NCI-H1092 (cell line): ENCODE measurements at places on chromosomes 16 and 17.

- DNase-seq: no peak
Observed at GRCh38 chr17:78170692-78171590, 2.6 kb downstream of the SYNGR2 start.

DNA sequence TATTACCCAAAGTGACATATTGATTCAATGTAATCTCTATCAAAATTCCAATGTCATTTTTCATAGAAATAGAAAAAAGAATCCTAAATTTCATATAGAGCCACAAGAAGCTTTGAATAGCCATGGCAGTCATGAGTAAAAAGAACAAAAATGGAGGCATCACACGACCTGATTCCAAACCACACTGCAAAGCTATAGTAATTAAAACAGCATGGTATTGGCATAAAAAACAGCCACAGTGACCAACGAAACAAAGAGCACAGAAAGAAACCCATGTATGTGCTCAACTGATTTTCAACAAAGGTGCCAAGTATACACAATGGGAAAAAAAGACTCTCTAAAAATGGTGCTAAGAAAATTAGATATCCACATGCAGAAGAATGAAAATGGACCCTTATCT lies 101.5 kb downstream of the BRIP1 start:
- DNase-seq: no peak

DNA sequence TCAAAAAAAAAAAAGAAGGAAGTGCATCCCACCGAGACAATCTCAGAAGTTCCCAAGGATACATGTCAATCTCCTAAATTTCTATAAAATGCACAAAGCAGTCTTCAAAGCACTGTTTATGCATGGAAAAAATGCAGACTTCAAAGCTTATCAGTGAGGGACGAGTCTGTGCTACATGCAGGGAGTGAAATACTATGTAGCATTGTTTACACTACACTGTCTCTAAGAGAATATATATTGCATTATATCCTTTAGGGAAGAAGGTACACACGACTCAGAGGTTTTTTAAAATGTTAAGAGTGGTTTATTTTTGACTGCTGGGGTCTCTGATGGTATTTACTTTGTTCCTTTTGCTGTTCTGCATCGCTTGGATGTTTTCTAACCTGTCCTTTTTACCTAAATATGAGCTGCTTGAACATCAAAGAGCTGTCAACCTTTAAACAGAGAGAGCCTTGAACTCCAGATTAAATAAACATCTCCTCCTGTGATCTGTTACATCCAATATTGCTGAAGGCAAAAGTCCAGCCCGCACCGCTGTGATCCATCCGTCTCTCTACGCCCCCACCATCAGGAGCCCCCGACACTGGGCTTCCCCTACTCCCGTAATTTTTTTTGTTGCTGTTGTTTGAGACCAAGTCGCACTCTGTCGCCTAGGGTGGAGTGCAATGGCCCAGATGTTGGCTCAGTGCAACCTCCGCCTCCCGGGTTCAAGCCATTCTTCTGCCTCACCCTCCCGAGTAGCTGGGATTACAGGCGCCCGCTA lies 1.4 kb downstream of the FBXO31 start:
- no peak for DNase-seq

DNA sequence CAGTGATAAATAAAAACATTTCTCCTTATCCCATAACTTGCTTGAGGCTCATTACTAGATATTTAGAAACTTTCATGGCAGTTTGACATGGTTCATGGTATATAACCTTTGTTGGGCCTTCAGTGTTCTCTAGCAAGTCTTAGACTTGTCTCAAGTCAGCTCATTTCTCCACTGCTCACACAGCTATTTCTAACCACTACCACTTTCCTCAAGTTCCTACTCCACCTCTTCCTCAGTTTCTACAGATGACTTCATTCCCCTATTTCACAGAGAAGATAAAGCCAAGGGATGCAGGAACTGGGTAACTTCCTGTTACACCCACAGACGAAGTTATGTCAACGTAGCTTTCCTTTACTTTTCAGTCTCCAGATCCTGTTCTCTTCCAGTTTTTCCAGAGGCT lies 23.2 kb downstream of the NLK start:
- no peak for DNase-seq
